ENCODE measurements at places on chromosomes 5 and 9.

DNA sequence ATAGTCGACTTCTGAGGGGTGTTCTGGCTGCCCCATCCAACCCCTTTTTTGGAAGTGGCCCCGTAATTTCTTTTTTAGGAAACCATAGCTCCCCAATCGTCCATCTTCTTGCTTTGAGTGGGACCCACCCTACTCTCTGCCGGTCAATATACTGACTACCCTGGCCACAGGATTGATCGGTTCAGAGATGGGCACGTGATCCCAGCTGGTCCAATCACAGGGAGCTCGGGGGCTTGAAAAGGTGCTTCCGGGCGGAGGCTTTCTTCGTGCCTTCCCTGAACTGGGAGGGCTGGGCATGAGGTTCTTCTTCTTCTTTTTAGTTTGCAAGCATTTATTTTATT is 78.7 kb upstream of the SH3PXD2B start:
- no peak for DNase-seq

GRCh38 chr9:83625178-83625577 is 2.2 kb downstream of the IDNK start:
- peak; percentile 54 for DNase-seq

DNA sequence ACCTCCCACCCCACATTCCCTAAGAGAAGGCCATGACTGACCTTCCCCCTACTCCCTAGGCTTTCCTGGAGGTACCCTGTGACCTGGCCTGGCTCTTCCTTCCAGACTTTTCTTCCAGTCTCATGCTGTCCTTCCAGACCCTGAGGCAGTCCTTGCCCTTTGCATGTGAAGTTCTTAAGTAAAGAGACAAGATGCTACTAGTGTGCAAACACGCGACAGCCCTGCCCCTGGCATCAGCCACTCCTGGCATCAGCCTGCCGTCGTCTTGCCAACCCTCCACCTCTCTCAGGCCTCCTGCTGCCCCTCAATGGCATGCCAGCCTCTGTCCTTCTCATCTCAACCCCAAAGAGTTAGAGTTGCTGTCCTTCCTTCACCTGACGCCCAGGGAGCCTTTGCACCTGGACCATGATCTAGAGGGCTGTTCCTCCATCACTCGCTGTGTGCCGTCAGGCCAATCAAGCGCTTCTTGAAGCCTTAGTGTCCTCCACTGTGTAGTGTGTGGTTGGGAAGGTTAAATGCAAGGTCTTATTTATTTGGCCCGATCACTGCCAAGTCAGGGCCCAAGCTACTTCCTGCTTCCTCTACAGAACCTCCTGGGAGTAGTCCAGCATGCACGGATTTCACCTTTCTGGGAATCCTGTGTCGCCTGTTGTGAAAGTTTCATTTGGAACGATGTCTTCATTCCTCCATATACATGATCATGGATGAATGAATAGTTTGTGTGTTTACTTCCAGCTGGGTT is 61.9 kb downstream of the WWC1 start:
- DNase-seq, result no peak

DNA sequence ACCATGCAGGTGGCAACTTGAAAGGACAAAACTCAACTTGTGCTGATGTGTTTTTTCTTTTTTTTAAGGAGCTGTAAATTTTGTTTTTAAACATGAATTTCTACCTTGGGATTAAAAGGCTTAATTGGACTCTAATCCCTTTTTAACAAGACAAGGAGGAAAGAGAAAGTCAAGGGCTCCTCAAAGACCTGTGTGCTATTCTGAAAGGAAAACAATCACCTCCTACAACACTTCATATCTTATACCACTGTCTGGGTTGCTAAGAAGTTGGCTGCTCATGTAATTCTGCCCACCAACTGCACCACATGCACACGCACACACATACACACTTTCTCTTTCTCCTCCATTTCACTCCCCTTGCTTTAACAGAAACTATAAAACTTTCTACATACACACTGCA is 78.6 kb downstream of the SH3RF2 start:
- DNase-seq, result no peak

DNA sequence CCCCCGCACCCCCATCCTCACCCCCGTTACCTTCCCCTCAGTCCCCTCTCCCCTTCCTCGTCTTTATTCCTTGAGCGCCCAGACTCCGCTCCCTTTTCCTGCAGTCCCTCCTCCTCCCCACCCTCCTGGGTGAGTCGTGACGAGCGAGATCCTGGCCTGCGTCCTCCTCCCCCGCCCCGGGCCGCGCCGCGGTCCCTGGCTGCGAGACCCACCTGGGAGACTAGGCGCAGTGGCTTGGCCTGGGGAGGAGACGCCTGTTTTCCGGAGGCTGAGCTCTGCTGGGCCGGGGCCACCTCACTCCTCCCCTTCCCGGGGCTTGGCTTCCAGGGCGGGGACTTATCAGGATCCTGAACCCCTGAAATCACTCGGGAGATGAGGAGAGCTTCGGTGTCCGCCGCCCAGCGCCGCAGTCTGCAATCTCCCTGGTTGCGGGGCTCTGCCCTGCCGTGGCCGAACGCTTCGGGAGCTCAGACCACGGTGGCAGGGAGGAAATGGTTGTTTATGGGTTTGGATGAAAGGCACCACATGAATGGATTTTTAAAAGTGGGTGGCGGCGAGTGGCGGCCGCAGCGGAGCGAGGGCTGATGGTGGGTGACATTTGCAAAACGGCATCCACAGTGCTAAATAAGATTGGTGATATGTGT is 984 bp downstream of the STXBP1 start:
- DNase-seq, result no peak
